ENCODE measurements at places on chromosomes 2 and 18. TPM values are rescaled to one million over a fixed set of nuclear protein-coding genes. Genes with fewer than 3 reads are reported as not detected.

- DNase-seq = no peak
Measured at GRCh38 chr2:60844105-60844504, 37.3 kb upstream of the REL start.

- DNase-seq = no peak
Measured at GRCh38 chr2:62941413-62941812, 109.2 kb upstream of the OTX1 start.

- DNase-seq = no peak
Measured at GRCh38 chr2:234306426-234307173, 190.3 kb downstream of the ARL4C start.

- no peak for DNase-seq
Measured at GRCh38 chr2:145137211-145137610, 617.3 kb upstream of the ZEB2 start.

DNA sequence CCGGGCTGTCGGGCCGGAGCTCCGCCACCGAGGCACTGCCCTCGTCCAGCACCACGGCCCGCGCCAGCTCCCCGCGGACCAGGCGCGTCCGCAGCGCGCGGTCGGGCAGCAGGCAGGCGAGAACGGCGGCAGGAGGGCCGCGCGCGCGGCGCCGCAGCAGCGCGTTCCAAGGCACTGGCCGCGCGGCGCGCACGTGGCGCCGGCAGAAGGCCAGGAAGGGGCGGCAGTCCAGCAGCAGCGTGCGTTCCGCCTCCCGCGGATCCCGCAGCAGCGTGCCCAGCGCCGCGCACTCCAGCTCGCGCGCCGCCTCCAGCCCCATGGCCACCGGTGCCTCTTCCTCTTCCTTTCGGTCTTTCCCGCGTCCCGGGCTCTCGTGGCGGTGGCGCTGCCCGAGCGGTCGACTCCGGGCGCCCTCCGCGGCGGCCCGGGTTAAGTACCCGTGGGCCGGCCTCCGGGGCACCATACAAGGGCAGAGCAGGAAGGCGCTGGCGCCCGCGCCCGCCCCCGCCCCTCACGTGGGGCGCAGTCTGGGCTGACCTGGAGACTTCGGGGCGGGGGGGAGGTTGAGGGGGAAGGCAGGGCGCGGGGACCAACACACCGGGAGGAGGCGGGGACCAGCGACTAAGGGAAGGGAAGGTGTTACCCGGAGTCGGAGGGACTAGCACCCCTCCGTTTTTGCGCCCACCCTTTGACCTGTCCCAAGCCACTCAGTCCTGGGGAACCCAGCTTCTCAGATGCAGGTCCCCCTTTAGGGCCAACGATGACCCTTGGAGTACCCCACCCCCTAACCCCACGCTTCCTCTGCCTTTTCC, at the start of gene DUSP2:
Gene DUSP2, minus strand, starts transcription at position 405 of the 812 bp plus-strand sequence. Its CDS starts 86 bp downstream, at position 319.
- DNase-seq = peak; percentile 75

DNA sequence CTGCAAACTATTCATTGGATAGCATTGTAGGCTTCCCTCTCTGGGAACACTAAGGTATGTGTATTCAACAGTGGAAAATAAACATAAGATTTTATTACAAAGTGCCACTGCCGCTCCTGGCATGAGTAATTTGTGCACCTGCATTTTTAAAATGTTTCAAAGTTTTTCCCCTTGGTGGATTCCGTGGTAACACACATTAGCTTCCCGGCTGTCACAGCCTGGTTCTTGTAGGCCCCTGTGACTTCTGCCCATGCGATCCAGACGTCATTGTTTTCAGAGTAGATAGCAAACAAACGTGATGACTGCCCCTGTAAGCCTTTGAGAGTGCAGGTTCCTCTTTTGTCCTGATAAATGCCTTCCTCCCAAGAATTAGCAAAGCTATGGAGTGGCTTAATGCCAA, 421.0 kb downstream of the ZNF521 start:
- peak; percentile 37 for DNase-seq

- peak; percentile 66 for DNase-seq
Measured at GRCh38 chr2:86807468-86808275, 17.0 kb upstream of the CD8A start.

DNA sequence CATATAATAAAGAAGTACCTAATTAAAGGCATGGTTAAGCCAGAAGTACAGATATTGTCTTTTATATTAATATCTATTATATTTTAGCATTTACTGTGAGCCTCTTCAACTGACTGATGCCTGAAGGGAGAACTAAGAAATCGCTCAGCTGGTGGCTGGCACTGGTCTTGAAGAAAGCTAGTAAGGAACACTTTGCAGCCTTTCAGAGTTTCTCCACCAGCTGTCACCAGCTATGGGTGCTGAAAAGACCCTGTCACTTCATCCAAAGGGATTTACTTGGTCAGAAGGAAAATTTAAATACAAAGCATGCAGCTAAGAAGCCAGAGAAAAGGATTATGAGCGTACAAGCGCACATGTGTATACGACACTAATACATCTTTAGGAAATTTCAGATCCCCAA, 525.9 kb downstream of the TMEM182 start:
- DNase-seq = no peak

DNA sequence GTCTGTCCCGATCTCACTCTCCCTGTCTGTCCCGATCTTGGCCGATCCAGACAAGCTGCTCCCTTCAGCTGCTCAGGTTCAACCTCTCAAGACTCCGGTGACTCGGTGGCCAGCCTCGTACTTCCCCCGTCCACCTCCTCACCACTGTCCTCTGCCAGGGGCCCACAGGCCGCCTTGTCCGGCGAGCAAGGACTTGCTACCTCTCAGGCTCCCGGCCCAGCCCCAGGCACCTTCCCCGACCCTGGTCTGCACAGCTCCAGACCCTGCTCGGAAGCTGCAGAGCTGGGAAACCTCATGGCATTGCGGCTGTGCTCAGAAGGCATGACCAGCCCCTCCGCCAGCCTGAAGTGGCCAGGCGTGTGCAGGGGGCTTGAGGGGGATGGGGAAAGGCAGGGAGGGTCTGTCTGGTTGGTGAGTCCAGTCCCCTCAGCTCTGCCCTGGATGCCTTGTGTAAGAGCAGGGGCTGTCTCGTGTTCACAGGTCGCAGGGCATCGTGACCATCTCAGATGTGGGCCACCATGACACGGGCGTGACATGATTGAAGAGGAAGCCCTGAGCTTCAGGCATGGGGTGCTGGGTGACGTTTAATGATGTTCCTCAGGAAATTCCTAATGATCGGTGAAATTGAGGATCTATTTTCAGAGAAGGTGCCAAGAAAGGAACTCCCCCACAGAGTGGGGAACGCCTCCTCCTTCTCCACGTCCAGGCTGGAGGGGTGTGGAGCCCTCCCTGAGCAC, 121.2 kb upstream of the CTDP1 start:
- DNase-seq = peak; percentile 59

GRCh38 chr18:25133879-25134278, 218.1 kb downstream of the ZNF521 start:
- DNase-seq = no peak

- no peak for DNase-seq
Measured at GRCh38 chr2:61178603-61179545, 16.9 kb downstream of the C2orf74 start.

DNA sequence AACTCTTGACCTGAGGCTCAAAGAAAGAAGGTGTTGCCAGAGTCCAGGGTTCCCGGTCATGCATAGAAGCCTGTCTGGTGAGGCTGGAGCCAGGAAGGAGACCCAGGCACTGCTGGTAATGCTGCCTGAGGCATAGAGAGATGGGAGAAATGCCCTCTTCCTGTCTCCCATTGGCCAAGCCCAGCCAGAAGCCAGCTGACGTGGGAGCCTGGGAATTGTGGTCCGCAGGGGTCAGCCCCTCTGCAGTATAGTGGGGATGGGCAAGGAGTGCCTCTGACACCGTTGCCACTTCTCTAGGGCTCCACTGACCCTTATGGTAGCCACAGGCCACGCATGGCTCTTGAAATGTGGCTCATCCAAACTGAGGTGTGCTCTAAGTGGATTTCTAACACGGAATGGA, 95.7 kb downstream of the CTIF start:
- no peak for DNase-seq

DNA sequence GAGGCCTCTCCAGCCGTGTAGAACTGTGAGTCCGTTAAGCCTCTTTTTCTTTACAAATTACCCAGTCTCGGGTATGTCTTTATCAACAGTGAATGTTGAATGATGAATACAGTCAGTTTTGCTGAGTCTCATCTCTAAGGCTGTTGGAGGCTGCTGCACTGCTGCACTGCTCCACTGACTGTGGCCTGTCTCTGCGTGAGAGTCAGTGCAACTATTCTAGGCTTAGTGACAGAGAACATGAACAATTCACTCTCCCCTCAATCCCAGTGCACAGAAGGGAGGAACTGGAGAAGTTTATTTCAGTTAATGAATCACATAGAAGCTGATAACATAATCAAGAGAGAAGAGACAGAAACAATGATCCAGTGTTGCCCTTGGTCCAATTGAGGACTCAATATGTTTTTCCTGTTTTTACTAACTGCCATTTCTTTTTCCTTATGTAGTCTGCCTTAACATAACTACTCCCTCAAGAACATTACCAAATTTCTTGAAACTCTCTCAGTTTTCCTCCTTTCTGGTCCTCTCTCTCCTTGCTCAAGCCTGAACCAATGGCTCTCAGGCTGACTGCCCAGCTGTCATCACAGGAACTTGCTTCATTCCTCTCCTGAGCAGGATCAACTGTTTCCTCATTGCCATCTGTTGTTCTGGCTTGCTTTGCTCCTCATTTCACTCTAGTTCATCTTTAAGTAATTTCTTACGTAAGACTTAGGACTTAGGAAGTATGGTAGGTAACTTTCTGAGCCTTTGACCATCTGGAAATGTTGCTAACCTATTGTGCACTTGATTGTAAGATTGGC, 483.2 kb downstream of the METTL4 start:
- no peak for DNase-seq

GRCh38 chr2:37654932-37655841, 16.3 kb downstream of the CDC42EP3 start:
- DNase-seq = no peak

GRCh38 chr2:20062615-20063545, 11.5 kb upstream of the LAPTM4A start:
- no peak for DNase-seq

- no peak for DNase-seq
Measured at GRCh38 chr18:3916082-3916481, 466.1 kb downstream of the TGIF1 start.

DNA sequence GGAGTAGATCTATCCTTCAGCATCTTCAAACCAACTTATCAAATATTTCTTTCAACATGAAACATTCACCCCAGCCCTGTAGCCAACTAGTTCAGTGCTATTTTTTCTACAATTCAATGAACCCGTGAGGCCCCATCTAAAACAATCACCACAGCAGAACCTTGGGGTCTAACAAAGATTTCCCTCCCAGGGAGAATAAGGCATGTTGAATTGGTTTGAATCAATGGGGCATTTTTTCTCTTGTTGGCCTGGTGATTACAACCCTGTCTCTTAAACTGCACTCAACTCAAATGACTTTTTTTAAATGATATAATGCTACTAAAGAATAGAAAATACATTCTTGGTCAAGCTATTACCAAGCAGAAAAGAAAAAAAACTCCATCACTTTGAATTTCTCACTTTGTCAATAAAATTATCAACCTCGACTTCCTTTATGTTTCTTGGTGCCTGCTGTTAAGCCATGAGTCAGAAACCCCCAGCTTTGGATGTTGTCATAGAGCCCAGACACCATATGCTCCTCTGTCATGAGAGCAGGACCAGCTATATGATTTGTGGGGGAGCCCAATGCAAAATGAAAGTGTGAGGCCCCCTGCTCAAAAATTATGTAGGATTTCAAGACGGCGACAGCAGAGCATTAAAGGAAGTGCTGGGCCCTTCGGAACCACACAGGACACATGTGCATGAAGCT, 282.4 kb downstream of the MEIS1 start:
- no peak for DNase-seq

- DNase-seq = no peak
Measured at GRCh38 chr2:145407-145806, 99.1 kb upstream of the FAM110C start.

DNA sequence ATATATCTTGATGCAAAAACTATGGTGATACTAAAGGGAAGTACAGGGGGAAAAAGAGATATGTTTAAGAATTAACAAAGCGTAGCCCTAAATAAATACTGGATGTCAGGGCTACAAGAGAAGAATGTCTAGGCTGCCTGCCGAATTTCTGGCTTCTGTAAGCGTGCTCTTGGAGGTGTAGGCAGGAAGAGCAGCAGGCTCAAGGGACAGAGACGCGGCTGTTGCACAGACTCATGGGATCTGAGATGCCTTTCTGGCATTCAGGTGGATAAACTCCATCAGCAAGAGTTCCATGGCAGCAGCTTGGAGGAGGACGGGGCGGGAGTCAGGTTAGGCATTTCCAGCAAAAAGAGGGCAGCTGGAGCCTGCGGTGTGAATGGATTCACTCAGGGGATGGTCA, 123.2 kb upstream of the TWIST2 start:
- no peak for DNase-seq

DNA sequence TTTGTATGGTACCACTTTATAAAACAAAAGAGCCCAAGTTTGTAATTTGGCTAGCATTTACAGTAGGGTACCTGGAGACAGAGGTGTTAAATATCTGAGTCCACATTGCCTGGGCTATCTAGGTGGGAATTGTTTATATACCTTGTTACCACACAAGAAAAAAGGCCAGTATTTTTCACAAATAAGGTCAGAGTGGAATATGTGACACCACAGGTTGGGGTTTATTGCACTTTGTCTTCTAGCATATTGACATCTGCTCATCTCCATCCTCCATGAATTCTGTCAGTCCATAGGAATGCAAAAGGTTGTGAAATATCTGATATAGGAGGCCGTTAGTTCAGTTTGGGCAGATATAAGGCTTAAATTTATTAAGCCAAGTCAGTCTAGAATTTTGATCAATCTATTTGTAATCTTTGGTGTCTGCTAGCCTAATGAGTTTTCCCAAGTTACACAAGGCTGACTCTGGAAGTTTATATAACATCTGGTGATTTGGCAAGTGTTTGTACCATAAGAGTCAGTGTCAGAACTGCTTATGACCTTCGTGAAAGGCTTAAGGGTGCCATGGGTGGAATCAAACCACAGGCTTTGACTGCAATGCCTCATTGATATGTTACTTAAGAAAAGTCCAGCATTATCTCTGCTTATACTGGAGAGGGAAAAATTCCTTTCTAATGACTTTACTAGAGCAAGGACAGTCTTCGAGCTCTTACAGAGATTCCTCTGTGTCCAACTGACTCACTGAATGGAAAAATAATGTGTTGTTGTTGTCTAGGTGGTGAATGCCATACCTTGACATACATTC, 11.3 kb upstream of the DPP4 start:
- no peak for DNase-seq

DNA sequence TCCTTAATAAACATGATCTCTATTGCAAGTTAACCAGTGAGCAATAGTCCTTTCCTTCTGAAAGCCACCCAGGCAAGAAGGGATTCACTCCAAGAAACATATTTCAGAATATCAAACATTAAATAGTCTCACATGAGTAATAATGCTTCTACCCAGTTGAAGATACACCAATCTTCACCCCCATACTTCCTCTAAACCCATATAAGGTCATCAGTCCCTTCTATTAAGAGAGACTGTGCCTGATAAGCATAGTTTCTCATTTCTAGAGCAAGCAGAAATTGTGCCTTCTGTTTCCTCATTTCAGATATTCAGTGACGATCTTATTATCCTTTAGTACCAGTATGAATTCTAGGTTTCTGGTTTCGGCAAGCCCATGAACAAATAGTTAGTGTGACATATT, 64.6 kb downstream of the DSEL start:
- DNase-seq = no peak

- no peak for DNase-seq
Measured at GRCh38 chr18:23384778-23385736, 68.0 kb upstream of the RIOK3 start.

Gene UGT1A6
- polyA plus RNA-seq = 110 TPM

Gene B3GNT2
- polyA plus RNA-seq = 17.5 TPM

Gene GPR155
- polyA plus RNA-seq = 8.1 TPM

Gene CAPN13
- 3.4 TPM for polyA plus RNA-seq

Gene MFF
- polyA plus RNA-seq = 110 TPM

Gene REG3G
- polyA plus RNA-seq = 19.4 TPM

Gene GYPC
- 61.9 TPM for polyA plus RNA-seq
